ENCODE measurements at places on chromosomes 2 and 18. TPM values are rescaled to one million over a fixed set of nuclear protein-coding genes. Genes with fewer than 3 reads are reported as not detected.

Gene UGT1A10
- total RNA-seq: 0.11 TPM

Gene TFCP2L1
- total RNA-seq: 29.7 TPM

Gene FBXO15
- 0.48 TPM for total RNA-seq

Gene DSG4
- total RNA-seq: not detected

Gene SP9
- 1.7 TPM for total RNA-seq

Gene GTF2A1L
- total RNA-seq: not detected

Gene C2orf72
- 7.5 TPM for total RNA-seq

Gene C2orf78
- not detected for total RNA-seq

Gene GAD1
- total RNA-seq: 0.34 TPM

Gene PAX8
- total RNA-seq: 0.98 TPM

Gene CYRIA
- total RNA-seq: 0.72 TPM

Gene RNF103
- total RNA-seq: 66.0 TPM

Gene IL36B
- total RNA-seq: not detected

Gene SLC16A14
- 0.87 TPM for total RNA-seq

Gene NDC80
- 10.9 TPM for total RNA-seq

Gene ORMDL1
- 42.5 TPM for total RNA-seq

Gene KCNG2
- not detected for total RNA-seq

Gene TRIM43B
- total RNA-seq: not detected

Gene NT5C1B
- not detected for total RNA-seq

Gene THSD7B
- total RNA-seq: not detected

Gene TMEM131
- total RNA-seq: 14.4 TPM

Gene TEKT4
- not detected for total RNA-seq

Gene CD8B2
- total RNA-seq: not detected

Gene UGT1A4
- not detected for total RNA-seq

Gene SP110
- 7.1 TPM for total RNA-seq
